ENCODE measurements at places on chromosomes 3 and 15.

GRCh38 chr3:21665444-21666100 lies 85.4 kb downstream of the ZNF385D start:
- DNase-seq, result no peak

DNA sequence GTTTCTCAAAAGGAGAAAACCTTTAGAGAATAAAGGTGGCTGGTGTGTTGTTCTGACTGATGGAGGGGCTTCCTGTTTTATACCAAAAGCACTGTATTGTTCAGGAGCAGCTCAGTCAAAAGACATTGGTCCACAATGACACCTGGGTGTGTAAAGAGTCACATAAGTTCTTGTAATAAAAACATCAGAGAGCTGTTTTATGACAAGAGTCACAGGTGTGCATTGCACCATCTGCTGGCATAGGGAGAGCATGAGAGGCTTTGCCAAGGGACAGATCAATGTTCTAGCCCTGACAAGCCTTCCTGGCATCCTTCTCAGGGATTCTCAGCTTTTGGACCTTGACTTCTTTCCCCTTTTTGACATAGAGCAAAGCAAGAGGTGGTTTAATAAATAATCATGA lies 20.4 kb downstream of the ARPP21 start:
- DNase-seq, result no peak

DNA sequence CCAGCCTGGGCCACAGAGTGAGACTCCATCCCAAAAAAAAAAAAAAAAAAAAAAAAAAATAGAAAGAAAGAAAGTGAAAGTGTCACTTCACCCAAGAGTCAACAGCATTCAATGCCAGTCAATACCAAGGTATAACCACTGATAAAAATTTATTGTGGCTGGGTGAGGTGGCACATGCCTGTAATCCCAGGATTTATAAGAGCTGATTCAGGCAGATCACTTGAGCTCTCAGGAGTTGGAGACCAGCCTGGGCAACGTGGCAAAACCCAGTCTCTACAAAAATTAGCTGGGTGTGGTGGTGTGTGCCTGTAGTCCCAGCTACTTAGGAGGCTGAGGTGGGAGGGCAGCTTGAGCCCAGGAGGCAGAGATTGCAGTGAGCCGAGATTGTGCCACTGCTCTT lies 46.5 kb upstream of the PIK3CB start:
- DNase-seq, result no peak

- no peak for DNase-seq
These were observed 102.3 kb upstream of the ARL6 start for GRCh38 chr3:97662264-97662663.

GRCh38 chr15:100726070-100726420 lies 123.7 kb downstream of the ASB7 start:
- DNase-seq, result no peak

DNA sequence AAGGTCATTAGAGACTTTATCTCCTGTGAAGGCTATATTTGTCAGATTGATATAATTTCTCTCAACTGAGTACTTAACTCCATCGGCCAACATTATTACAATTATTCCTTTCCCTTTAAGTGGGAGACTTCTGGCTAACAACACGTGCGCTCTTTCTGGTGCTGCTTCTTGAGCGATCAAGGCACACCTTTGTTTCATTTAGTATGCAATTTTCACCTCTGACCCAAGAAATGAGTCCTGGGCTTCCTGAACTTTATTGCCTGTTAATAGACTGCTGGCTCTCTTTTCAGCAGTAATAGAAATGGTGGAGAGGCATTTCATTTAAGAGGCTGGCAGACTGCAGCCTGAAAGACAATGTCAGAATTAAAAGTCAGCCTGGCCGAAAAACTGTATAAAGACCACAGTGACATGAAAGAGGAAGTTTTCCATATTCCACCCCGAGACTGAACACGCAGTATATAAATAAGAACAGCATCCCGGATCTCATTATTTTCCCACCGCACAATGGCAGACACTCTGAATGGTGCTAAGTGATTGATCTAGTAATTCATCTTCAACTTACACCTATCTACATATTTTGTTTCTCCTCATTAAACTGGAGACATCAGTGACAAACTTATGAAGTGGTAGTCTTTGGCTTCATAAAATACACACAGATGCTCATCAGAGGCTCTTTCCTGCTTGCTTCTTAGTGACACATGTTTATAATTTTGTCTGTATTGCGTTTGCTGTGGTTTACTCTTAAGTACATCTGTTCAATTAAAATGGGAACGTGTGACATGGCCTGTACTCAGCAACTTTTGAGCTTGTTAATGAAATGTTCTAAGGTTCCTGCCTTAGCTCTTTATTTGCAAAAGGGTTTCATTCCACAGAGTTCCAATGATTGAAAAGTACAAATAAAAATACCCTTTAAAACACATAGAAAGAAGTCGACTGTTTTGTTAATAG lies 299.9 kb downstream of the MECOM start:
- no peak for DNase-seq

DNA sequence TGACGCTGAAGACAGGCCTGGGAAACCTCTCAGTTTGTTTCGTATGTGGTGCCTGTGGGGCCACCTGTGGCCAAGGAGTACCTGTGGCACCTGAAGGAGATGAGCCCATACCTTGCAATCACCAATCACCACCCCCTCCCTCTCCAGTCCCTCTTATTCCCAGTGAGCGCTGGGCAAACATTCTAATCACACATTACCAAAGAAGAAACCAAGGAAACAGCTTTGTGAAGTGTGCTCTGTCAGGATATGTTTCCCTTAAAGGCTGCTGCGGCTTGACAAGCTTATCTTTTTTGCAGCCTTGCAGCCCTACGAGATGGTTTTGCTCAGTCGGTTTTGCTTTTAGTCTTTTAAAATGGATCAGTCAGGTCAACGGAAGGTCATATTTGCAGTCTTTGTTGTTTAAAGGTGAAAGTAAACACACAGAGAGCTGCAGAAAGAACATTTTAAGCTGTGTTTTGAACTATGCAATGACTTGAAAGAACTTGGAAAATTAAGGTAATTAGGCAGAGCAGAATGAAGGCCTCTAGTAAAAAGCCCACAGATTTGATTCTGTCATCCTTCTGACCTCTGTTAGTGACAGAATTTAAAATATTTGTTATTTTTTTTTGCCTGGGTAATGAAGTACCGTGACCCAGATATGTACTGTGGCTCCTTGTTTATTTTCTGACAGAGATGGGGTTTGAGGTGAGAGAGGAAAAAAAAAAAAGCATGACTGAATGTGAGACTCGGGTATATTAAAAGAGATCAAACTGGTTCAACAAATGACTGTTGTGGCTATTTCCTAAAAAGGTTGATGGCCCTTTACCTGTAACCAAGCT lies 461.4 kb downstream of the NSUN3 start:
- no peak for DNase-seq

- no peak for DNase-seq
These were observed 11.8 kb downstream of the IGDCC4 start for GRCh38 chr15:65410972-65411371.

- no peak for DNase-seq
These were observed 27.5 kb downstream of the APBA2 start for GRCh38 chr15:28913171-28913765.

GRCh38 chr15:73583544-73583943 lies 49.6 kb downstream of the NPTN start:
- no peak for DNase-seq

- DNase-seq, result peak; percentile 73
These were observed 31.0 kb downstream of the IDH2 start for GRCh38 chr15:90071220-90071807.

DNA sequence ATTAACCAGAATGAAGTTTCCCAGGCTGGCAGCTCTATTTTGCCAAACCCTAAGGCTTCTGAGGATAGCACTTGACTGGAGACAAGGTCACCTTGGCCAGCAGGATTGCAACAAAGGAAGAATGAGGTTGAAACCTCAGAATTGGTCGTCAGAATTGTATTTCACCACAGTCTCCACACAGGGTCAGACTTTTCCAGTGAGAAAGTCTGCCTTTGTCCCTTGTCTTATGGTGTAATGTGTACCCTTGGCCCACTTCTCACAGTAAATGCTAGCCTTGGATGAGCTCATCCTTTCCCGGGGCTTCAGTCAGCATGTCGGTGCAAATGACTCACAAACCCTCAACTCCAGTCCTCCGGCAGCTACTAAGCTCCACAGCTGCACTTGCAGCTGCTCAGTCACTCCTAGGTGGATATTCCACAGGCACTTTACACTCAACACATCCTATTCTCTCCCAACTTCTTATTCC lies 19.7 kb downstream of the SSR3 start:
- no peak for DNase-seq

DNA sequence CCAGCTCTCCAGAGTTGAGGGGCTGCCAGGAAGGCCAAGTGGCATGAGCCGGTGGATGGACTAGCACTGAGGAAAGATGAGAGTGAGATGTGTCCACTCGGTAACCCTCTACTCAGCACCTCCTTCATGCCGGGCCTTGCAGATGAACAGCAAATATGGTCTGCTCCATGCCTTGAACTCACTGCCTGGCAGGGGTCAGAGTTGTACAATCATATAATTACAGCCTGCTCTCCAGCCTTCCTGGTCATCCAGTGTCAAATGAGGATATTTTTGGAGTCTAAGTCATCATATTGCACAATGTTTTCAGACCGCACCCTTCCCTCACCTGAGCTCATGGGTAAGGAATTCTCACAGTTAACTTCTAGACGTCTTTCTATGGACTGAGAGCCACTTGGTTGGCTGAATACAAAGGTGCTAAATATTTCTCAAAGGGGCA lies 4.9 kb downstream of the MGLL start:
- DNase-seq, result no peak
